Urinary bladder (tissue), 4 donors: ENCODE measurements at places on chromosomes 13 and 19. TPM values are rescaled to one million over a fixed set of nuclear protein-coding genes. Genes with fewer than 3 reads are reported as not detected.

- peak; percentile 31 for DNase-seq
Observed at GRCh38 chr13:59531571-59532091, 632.1 kb downstream of the DIAPH3 start.

DNA sequence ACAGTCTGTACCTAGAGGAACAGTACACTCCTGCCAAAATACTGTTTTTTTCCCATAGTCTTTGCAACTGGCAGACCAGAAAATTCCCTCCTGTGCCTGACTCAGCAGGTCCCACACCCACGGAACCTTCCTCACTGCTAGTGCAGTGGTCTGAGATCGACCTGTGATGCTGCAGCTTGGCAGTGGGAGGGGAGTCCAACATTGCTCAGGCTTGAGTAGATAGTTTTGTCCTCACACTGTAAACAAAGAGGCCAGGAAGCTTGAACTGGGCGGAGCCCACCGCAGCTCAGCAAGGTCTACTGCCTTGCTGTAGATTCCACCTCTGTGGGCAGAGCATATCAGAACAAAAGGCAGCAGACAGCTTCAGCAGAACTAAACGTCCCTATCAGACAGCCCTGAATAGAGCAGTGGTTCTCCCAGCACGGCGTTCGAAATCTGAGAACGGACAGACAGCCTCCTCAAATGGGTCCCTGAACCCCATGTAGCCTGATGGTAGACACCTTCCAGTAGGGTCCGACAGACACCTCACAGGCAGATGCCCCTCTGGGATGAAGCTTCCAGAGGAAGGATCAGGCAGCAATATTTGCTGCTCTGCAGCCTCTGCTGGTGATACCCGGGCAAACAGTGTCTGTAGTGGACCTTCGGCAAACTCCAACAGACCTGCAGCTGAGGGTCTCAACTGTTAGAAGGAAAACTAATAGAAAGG, 92.7 kb downstream of the SUCLA2 start:
- no peak for DNase-seq

- no peak for DNase-seq
Observed at GRCh38 chr19:10618846-10619245, 6.5 kb upstream of the SLC44A2 start.

DNA sequence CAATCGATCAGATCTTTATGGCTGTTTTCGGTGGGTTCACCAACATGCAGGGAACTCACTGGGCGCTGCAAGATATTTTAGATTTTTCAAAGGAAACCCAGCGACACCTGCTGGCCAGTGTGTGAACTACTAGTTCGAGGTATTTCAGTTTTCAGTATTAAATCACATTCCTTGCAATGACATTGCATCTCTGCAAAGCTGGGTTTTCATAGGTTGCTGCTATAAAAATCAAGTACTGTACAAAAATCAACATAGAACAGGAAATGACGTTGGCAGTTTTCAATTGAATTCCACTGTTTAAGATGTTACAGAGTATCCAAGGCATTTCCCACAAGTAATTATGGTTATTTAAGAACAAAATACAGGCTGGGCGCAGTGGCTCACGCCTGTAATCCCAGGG, 17.6 kb downstream of the LIG1 start:
- peak; percentile 20 for DNase-seq

DNA sequence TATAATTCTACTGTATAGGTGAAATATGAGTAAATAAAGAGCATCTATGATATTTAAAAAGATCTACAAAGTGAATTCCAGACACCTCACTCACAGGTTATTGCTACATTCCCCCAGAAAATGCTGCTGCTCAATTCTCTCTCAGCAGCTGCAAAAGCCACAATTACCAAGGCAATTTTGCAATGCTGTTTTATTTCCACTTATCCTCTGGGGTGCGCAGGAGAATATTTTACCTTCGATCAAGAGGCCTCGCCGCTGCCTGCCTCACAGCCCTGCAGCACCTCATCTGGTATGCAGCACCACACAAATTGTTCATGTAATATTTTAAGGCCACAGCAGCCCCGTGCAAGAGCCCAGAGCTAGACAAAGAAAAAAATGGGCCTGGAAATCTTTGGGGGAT, 333.2 kb downstream of the DNAJC15 start:
- DNase-seq, result no peak

DNA sequence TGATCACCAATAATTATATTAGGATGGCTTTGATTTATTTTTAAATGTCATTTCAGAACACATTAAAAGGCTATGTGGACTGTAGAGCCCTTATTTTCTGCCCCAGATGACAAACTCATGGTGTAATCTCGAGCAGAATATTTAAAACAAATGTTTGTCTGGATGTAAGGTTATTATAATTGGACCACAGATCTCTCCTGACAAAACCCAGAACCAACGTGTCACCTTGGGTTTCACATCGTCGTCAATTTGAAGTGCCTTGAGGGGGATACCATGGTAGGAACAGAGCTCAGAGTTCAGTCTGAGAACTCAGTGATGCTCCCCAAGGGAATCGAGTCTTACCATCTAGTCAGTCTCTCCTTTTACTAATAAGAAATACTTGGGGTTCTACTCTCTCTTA, 2.8 kb downstream of the SACS start:
- DNase-seq, result no peak

DNA sequence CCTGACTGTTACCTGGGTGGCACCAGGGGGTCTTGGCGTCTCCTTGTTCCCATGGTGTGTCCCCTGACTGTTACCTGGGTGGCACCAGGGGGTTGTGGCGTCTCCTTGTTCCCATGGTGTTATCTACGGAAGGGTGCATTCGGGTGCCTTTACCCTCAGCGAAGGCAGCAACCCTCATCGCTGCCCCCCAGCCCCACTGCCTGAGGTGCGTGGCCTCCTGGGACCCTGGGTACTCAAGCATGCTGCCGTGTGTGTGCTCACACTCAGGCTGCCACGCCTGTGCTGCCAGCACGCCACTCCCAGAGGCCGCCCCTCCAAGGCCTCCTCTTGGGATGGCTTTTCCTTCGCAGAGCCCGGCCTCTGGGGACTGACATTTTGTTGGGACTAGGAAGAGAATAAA, 25.1 kb downstream of the TFDP1 start:
- DNase-seq, result no peak

PEX11G gene
- 1.6 TPM for total RNA-seq

TPTE2 gene
- total RNA-seq, result 0.16 TPM

HRC gene
- total RNA-seq, result 5.2 TPM

TEX29 gene
- total RNA-seq, result not detected
